ENCODE measurements at places on chromosomes 3 and 15. TPM values are rescaled to one million over a fixed set of nuclear protein-coding genes. Genes with fewer than 3 reads are reported as not detected.

LRRC31 gene
- total RNA-seq, result not detected

DNA sequence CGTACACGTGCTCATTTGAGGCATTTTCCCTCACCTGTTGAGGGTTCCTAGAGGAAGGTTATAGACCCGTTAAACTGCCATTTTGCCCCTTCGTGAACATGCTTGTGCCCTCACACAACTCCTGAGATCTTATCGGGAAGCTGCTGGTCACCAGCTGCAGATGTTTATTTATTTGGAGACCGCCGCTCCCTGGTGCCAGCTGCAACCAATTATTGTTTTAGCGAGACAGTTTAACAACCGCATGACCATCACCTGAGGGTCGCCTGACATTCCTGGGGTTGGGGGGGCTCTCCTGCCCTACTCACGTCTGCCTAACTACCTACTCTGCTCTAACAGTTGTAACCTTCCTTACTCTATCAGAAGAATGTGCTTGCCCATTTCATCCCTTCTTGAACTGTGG is 292.5 kb downstream of the MCTP2 start:
- DNase-seq, result no peak

DNA sequence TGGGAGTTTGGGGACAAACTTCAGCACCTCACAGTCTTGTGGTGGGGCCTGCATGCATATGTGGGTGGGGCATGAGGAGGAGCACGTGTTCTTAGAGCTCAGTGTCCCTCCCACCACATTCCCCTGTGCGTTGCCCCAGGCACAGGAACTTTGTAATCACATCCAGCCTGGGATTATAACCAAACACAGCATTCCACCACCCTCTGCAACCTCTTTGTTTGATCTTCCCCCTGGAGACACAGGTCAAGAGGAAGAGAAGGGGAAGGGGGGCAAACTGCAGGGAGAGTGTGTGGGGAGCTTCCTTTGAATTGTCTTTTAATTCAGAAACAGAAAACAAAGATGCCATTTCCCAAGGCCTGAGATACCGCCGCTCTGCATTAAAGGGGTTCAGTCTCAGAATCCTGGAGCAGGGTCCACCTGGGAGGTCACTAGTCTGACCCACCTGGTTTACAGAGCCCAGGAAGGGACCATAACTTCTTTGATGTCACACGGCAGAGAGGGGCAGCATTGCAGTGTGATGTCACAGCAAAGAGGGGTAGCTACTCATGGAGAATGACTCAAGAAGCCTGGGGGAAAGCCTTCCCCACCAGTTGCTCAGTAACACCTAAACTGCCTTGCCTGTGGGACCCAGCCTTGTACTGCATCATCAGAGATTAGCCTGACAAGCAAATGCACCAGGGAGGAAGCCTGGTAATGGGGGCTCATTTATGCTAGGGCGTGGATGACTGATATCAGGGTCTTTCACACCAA is 106.3 kb upstream of the RNU6-1 start:
- no peak for DNase-seq

DNA sequence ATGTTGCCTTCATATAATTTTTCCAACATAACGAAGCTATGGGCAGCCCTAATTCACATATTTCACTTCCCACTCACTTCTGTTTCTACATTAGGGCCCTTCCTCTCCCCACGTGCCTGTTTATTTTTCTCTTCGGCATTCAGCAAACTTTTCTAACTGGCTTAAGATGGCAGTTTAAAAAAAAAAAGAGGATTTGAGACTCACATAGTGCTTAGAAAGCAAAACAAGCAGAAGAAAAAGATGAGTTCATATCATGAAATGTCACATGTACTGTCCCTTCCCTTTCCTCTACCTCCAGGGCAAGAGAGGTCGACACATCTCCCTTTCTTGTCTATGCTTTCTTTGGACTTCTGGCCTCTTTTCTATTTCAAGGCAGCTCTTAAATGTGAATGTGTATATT is 30.6 kb downstream of the SLC49A4 start:
- no peak for DNase-seq

PSTPIP1 gene
- 208 TPM for total RNA-seq

GRCh38 chr3:172606021-172606420 is 82.8 kb upstream of the TNFSF10 start:
- no peak for DNase-seq

DNA sequence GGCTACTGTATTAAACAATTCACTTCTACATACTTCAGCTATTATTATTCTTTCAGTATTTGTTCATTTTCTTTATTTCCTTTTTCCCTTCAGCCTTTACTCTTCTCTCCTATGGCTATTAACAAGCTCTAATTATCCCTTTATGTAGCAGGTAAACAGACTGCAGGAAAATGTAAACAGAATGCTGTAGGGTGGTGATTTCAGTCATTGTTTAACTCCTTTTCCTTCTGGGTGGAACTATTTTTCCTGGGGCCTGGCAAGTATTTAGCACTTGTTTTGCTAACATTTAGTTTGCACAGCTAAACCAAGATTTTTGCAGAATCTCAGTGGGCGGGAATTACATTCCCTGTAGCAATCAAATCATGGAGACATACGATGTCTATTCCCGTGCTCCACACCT is 14.4 kb downstream of the RARB start:
- DNase-seq, result no peak

- no peak for DNase-seq
These were observed 22.9 kb downstream of the CHDH start for GRCh38 chr3:53823026-53823955.

DNA sequence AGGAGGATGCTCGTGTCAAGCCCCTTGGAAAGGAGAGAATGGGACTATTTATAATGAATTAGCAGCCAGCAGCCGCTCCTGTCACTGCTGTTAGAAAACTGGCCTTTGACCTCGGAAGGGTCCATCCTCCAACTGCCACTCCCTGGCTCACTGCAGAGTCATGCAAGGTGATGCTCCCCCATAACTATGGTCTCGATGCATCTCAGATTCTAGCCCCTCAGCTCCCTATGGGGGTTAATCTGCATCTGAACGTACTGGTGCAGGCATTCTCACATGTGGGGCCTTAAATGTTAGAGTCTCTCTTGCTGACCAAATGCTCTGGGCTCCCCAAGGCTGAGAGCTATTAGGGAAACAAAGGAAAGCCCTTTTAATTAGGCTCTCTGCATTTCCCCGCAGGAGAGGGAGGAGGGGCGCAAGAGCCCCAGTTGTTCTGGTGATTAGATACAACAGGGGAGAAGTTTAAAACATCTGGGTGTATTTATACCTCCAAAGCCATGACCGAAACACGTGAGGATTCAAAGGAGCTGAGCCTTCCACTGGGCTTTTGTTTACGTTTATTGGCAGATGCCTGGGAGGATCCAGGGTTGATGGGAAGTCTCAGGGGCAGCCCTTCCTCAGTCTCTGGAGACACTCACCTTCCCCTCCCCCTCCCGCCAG is 182.5 kb downstream of the OPA1 start:
- no peak for DNase-seq

DNA sequence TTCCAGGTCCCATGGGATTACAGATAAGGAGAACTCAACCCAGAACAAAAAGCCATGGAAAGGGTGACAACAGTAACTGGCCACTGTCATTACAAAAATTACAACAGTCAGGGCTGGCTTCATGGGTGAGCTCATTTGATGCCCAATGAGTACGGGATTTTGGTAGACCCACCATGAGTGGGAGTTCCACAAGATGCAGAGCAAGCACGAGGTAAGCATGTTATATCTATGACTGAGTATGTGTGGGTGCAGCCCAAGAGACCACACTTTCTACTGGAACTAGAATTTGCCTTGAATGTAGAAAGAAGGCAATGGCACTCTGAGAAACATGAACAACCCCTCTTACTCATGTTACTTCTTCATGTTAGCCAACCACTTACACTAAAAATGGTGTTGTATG is 83.3 kb downstream of the IGF2BP2 start:
- DNase-seq, result no peak
